T47D (cell line): ENCODE measurements at places on chromosomes 16 and 17.
A peak's percentile ranks its signal among the peaks of the same experiment; 100 is the strongest.

DNA sequence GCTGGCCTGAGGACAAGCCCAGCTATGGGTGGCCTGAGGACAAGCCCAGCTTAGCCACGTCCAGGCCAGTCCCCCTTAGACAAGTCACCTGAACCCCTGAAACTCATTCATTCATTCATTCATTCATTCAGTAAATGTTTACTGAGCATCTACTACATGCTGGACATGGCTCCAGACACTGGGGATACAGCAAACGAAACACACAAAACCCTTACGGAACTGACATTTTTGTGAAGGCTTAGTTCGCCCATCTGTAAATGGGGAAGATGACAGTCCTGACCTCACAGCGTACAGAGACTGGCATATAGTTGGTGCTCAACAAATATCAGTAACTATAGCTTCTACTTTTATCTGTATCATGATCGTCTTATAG is 37.5 kb downstream of the PPL start:
- no peak for DNase-seq

- DNase-seq = no peak
Measured at GRCh38 chr17:8417806-8418205, 17.9 kb upstream of the NDEL1 start.

GRCh38 chr16:72723781-72724180 is 324.1 kb downstream of the ZFHX3 start:
- no peak for DNase-seq

GRCh38 chr17:39671651-39672521 is 3.6 kb downstream of the PNMT start:
- peak; percentile 85 for DNase-seq

DNA sequence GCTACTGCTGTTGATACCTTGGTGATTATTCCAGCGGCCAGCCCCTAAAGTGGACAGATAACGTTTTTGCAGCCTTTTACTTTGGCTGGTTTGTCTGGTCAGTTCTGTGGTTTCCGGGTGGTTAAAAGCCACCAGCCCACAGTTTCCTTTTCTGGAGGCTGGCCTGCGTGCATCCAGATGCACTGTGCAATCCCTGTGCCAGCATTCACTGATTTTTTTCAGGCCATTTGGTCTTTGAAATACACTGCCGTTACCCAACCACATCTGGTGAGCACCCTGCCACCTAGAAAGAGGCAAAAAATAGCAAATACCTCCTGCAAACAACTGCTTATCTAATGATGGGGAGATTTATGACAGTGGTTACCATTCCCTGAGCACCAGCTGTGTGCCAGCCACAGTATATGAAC is 797 bp downstream of the NUDT7 start:
- peak; percentile 6 for DNase-seq
